Mesothelial cell of epicardium (in vitro differentiated cells): ENCODE measurements at places on chromosomes 2 and 18.

- no peak for DNase-seq
Measured at GRCh38 chr18:58041633-58042032, 2.4 kb upstream of the NEDD4L start.

- no peak for DNase-seq
Measured at GRCh38 chr2:240615820-240616547, 9.3 kb upstream of the GPR35 start.

DNA sequence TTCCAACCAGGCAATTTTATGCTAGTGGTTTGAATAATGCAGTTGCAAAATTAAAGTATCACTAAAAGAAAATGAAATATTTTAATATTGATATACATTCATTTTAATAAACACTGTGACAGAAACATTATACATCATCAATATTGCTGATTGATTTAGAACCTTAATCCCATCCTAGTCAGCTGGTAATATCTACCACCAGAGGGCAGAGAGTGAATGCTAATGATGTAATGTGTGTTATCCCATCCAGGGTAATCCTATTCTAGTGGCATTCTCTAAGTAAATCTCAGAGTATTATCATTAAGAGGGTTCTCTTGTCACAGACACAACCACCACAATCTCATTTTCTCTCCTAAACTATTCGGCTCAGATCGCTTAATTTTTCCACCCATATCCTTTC is 477.4 kb downstream of the CPS1 start:
- DNase-seq, result no peak

- DNase-seq, result no peak
Measured at GRCh38 chr2:43343573-43344304, 117.3 kb upstream of the ZFP36L2 start.

DNA sequence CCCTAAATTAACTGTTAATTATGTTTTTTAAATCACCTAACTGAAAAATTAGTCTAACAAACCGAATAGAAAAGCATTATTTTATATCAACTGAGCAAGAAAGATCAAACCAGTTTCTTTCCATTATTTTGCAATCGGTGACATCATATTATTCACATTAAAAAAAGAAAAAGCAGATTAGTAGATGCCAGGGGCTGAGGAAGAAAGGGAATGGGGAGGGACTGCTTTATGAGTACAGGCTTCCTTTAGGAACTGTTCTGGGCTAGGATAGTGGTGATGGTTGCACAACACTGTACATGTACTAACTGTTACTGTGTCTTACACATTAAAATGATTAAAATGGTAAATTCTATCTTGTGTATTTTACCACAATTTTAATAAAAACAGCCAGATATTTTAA is 59.3 kb downstream of the COBLL1 start:
- DNase-seq, result no peak

- no peak for DNase-seq
Measured at GRCh38 chr2:180655842-180656454, 324.5 kb upstream of the UBE2E3 start.

DNA sequence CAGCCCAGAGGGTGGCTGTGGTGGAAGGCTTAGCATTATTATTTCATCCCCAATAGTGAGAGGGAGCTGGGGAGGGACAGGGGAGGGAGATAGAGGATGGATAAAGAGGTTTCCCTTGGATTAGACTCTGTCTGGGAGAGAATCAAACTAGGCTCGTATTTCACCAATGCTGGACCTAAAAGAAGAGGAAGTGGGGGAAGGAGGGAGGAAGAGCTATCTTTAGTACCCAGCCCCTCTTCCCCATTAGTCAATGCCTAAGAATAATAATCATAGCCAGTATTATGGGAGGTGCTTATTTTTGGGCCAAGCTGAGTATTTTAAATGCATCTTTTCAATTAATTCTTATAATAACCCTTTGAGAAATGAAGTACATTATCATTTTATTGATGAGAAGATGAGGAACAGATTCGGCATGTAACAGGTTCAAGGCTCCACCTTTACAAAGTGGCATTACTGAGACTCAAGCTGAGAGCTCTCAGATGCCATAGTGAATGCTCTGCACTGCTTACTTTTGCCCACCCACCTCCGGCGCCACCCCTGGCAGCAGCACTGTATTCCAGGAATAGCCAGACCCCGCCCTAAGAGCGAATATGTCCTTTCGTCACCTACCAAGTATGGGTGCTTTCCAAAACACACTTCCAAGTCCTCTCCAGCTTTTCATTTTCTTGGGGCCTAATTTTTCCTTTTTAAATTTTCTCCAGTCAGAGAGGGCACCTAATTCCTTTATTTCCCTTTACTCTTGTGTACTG is 21.0 kb downstream of the PAX8 start:
- no peak for DNase-seq

- no peak for DNase-seq
Measured at GRCh38 chr2:240377366-240377765, 58.1 kb upstream of the GPC1 start.

DNA sequence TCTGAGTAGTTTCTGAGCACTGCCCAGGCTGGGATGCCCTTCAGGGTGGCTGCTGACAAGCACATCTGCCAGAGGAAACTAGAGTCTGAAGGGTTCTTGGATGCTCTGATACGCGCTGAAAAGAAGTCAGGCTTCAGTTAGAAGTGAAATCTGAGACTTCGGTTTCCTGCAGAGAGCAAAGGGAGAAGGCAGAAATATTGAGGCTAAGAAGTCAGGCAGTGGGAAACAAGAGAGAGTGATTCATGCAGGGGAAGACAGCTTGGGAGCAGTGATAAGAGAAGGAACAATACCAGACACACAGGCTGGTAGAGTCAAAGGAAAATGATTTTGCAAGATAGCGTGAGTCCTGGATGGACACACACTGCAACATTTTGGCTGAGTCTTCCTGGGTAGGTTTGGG is 51.0 kb upstream of the BOD1L2 start:
- DNase-seq, result no peak

- DNase-seq, result no peak
Measured at GRCh38 chr2:144011098-144011497, 508.8 kb downstream of the ZEB2 start.

DNA sequence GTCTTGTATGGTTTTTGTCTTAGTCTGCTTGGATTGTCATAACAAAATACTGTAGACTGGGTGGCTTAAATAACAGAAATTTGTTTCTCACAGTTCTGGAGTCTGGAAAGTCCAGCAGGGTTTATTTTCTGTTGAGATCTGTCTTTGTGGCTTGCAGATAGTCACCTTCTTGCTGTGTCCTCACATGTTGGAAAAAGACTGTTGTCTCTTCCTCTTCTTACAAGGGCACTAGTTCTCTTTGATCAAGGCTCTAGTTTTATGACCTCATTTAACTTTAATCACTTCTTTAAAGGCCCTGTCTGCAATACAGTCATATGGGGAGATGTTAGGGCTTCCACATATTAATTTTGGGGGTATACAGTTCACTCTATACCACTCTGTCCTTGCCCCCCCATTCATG is 56.5 kb downstream of the NBEAL1 start:
- no peak for DNase-seq

DNA sequence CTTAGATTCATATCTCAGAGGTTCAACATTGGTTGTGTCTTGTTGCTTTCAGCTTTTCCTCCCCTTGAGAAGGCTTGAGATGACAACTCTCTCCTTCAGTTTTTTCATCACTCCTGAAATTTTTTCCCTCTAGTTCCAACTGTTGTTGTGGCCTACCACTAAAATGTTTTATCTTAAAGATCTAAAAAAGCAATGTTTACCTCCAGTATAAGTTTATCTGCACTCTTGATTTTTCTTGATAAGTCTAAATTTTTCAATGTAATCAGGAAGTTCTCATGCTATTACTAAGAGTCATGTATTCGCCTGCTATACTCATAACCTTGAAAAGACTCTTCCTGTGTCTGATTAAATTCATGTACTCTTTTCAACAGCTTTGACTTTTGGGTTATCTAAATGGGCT is 366.3 kb upstream of the TFPI start:
- no peak for DNase-seq

DNA sequence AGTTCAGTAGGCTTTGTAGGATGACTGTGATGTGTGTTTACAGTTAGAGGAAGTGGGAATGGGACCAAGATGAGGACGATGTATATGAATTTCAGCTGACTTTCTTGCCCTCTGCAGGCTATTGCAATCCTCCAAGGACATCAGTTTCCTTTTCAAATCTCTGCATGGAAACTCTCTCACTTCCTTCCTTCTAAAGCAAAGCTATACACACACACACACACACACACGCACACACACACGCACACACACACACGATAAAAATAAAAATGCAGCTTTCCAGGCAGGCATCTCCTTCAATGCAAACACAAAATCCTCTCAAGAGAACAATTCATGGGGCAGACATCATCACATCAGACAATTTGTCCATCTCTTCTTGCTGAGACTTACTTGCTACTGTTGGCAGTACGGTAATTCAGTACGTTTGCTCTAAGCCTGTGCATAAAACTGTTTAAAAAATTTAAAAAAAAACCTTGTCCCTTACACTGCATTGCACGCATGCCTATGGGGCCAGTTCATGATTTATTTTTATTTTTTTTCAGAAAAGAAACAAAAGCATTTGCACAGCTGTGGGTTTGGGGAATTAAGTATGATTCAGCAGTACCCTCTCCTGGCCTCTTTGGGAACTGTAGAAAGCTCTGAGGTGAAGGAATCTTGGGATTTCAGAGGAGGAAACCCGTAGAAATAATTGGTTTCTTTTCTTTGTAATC is 27.1 kb upstream of the ICOS start:
- DNase-seq, result no peak

DNA sequence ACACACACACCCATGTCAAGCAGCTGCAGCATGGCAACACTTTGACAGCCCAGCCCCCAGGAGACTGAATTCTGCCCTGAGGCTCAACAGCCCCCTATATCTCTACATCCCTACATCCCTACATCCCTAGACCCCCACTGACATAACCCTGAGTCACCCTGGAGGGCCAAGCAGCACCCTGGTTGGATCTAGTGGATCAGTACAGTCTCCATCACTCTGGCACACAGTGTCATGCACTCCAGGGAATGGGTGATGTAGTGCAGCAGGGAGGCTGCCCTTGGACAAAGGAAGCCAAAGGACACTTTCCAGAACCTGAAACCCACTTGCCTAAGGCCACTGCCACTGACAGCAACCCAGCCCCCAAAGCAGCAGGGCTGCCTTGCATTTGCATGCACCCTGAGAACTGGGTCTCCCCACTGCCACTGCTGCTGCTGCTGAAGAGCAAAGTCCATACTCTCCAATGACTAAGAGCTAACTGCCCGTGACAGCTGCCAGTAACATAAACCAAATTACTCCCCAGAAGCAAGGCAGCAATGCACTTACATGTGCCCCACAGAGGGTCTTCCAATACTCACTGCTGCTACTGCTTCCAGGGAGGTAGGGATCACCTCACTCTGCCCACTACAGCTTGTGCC is 681.6 kb upstream of the KLHL29 start:
- DNase-seq, result no peak

DNA sequence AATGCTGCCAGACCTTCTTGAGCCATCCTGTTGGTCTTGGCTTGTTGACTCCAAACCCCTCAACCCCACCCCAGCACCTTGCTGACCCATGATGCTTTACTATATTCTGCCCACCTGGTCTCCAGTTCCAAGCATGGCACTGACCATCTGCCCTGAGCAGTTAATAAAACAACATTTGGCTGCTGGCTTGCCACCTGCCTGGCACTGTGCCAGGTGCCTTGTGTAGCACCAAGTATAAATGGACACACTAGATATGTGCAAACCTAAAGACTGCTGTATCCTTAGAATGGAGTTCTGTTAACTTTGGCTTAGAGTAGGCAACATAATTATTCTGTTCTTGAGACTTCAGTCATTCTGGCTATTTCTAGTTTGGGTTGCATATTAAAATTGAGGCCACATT is 91.4 kb downstream of the ACSL3 start:
- no peak for DNase-seq
